GM12878 (cell line): ENCODE measurements at places on chromosomes 2 and 18. TPM values are rescaled to one million over a fixed set of nuclear protein-coding genes. Genes with fewer than 3 reads are reported as not detected.
A peak's percentile ranks its signal among the peaks of the same experiment; 100 is the strongest.

IGFBP2 gene
- total RNA-seq: 0.43 and 0.49 TPM in 2 replicates

SIX3 gene
- total RNA-seq: 0.21 and 0.26 TPM in 2 replicates

FSHR gene
- not detected in 2 replicates for total RNA-seq

TRIM43 gene
- not detected in 2 replicates for total RNA-seq

EN1 gene
- not detected in 2 replicates for total RNA-seq

CAPN14 gene
- 1.3 and 1.5 TPM in 2 replicates for total RNA-seq

SCYGR7 gene
- not detected in 2 replicates for total RNA-seq

DNA sequence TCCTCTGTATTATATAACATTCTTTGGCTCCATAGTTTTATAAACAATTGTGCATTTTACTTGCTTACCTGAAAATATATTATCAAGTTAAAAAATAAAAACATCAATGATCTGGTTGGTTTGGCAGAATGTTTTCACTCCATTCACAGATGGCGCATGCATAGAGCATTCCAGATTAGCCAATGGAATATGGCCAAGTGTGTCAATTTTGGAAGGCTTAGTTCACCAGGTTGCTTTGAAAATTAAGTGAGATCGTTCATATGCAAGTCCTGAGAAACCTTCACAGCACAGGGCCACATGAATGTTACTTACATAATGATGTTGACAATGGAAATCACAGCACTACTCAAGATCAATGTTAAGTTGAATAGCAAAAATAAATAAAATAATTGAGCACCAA is 335.7 kb downstream of the GRB14 start:
- no peaks in the 10 kb centered on the region for H3K36me3 ChIP-seq
- H3K4me3 ChIP-seq: no peak overlapping the region
- H3K4me1 ChIP-seq: no peaks in the 10 kb centered on the region
- H3K27me3 ChIP-seq: no peaks in the 10 kb centered on the region

DNA sequence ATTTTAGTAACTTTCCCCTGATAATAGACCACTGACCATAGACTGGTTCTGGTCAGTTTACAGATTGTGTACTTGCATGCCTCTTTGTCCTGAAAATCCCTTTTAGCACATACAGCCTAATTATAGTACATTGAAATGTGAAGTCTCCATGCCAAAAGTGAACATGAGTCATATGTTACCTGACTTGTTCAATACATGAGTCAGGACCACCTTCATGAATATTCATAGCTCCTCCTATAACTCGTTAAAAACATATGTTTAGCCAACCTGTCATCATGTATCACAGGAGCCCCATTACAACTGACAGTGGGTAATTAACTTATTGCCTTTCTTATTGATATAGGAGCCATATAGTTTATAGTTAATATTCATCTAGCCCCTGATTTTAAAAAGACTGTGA is 78.6 kb downstream of the SH3YL1 start:
- no peaks in the 10 kb centered on the region for H3K36me3 ChIP-seq
- no peak overlapping the region for H3K27ac ChIP-seq
- H3K4me1 ChIP-seq: no peaks in the 10 kb centered on the region
- H3K27me3 ChIP-seq: no peaks in the 10 kb centered on the region
- no peak overlapping the region for H3K4me3 ChIP-seq
- no peak for DNase-seq

- H3K27ac ChIP-seq: peak overlapping the region; percentile 61
- peaks cover 42% of the 10 kb centered on the region for H3K4me1 ChIP-seq
- no peaks in the 10 kb centered on the region for H3K36me3 ChIP-seq
- H3K27me3 ChIP-seq: no peaks in the 10 kb centered on the region
- H3K4me3 ChIP-seq: no peak overlapping the region
- DNase-seq: peak; percentile 68
Observed at GRCh38 chr2:37585982-37586621, 85.3 kb downstream of the CDC42EP3 start.

- H3K4me3 ChIP-seq: no peak overlapping the region
- H3K27ac ChIP-seq: no peak overlapping the region
- H3K4me1 ChIP-seq: no peaks in the 10 kb centered on the region
Observed at GRCh38 chr18:47317824-47318508, 66.5 kb upstream of the SKOR2 start.

GRCh38 chr2:188295067-188295685 is 3.5 kb downstream of the GULP1 start:
- H3K27ac ChIP-seq: no peak overlapping the region
- H3K36me3 ChIP-seq: no peaks in the 10 kb centered on the region
- no peaks in the 10 kb centered on the region for H3K4me1 ChIP-seq
- no peak overlapping the region for H3K4me3 ChIP-seq

DNA sequence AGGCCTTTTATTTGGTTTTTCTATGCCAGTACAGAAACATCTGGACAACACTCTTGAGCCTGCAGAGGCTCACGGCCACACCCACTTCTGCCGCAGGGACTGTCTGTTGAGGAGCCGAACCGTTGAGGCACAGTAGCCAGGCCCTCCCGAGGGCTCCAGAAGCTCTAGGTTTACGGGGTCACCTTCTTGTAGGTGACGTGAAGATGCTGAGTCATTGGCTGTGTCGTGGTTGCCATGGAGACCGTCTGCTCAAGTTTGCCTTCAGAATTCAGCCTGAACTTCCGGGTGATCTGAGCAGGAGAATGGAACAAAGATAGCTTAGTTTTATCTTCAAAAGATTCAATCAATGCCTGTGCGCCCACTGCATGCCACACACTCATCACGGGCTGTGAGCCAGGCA is 25.9 kb downstream of the BOK start:
- H3K36me3 ChIP-seq: peaks cover 7% of the 10 kb centered on the region
- no peak overlapping the region for H3K4me3 ChIP-seq
- H3K4me1 ChIP-seq: no peaks in the 10 kb centered on the region
- no peak overlapping the region for H3K27ac ChIP-seq

- H3K36me3 ChIP-seq: no peaks in the 10 kb centered on the region
- no peak overlapping the region for H3K4me3 ChIP-seq
- DNase-seq: no peak
- no peaks in the 10 kb centered on the region for H3K4me1 ChIP-seq
Observed at GRCh38 chr2:41985573-41986095, 62.2 kb upstream of the PKDCC start.

GRCh38 chr2:97717613-97717995 is 4.2 kb downstream of the ZAP70 start:
- no peak overlapping the region for H3K27ac ChIP-seq
- no peaks in the 10 kb centered on the region for H3K27me3 ChIP-seq
- H3K36me3 ChIP-seq: no peaks in the 10 kb centered on the region
- H3K4me1 ChIP-seq: peaks cover 12% of the 10 kb centered on the region; the same call in 1 of the 2 replicates
- H3K4me3 ChIP-seq: no peak overlapping the region

DNA sequence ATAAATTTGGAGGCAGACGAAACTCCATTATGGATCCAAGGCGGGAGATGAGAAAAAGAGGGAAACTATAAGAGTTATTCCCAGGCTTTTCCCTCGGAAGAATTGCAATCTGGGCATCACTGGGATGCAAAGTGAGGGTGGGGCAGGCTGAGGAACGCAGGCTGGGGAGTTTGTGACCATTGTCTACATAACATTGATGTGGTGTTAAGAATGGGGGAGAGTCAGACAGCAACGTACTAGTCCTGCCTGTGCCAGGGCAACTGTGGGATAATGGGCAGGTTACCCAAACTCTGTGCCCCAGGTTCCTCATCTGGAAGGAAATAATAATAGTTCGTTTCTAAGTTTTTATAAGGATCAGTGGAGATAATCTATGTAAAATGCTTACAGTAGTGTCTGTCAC is 84.4 kb upstream of the SIX2 start:
- DNase-seq: no peak
- no peak overlapping the region for H3K4me3 ChIP-seq
- H3K4me1 ChIP-seq: no peaks in the 10 kb centered on the region
- no peaks in the 10 kb centered on the region for H3K36me3 ChIP-seq
- no peaks in the 10 kb centered on the region; the same call in 1 of the 2 replicates for H3K27me3 ChIP-seq

- H3K4me3 ChIP-seq: no peak overlapping the region
- peaks cover 12% of the 10 kb centered on the region; the same call in 1 of the 2 replicates for H3K4me1 ChIP-seq
- DNase-seq: no peak
- H3K27me3 ChIP-seq: no peaks in the 10 kb centered on the region
- H3K27ac ChIP-seq: no peak overlapping the region
- no peaks in the 10 kb centered on the region for H3K36me3 ChIP-seq
Observed at GRCh38 chr2:201575971-201576370, 67.3 kb downstream of the TMEM237 start.

- no peak for DNase-seq
- no peaks in the 10 kb centered on the region for H3K27me3 ChIP-seq
- H3K36me3 ChIP-seq: no peaks in the 10 kb centered on the region
- H3K27ac ChIP-seq: no peak within 1 kb of the TSS
- H3K4me3 ChIP-seq: no peak within 1 kb of the TSS
- H3K4me1 ChIP-seq: no peaks in the 10 kb centered on the region
Observed at GRCh38 chr2:114442510-114442909, at the start of gene DPP10. DPP10 (plus strand) TSS chr2:114442641.

DNA sequence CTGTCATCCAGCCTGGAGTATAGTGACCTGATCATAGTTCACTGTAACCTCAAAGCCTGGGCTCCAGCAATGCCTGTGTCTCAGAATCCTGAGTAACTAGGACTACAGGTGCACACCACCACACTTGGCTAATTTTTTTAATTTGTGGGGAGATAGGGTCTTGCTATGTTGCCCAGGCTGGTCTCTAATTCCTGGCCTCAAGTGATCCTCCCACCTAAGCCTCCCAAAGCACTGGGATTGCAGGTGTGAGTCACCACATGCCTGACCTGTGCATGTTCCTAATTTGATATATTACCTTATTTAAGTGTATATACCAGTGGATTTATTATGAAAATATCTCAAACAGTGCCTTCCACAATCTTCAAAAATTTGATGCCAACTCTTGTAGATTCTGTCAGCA is 123.6 kb upstream of the XIRP2 start:
- H3K36me3 ChIP-seq: no peaks in the 10 kb centered on the region
- no peak overlapping the region for H3K27ac ChIP-seq
- no peaks in the 10 kb centered on the region for H3K27me3 ChIP-seq
- DNase-seq: no peak
- H3K4me1 ChIP-seq: no peaks in the 10 kb centered on the region
- H3K4me3 ChIP-seq: no peak overlapping the region

- DNase-seq: no peak
- no peaks in the 10 kb centered on the region; the same call in 1 of the 2 replicates for H3K36me3 ChIP-seq
- no peaks in the 10 kb centered on the region for H3K4me1 ChIP-seq
Observed at GRCh38 chr2:85763831-85764230, 10.0 kb downstream of the ATOH8 start.

DNA sequence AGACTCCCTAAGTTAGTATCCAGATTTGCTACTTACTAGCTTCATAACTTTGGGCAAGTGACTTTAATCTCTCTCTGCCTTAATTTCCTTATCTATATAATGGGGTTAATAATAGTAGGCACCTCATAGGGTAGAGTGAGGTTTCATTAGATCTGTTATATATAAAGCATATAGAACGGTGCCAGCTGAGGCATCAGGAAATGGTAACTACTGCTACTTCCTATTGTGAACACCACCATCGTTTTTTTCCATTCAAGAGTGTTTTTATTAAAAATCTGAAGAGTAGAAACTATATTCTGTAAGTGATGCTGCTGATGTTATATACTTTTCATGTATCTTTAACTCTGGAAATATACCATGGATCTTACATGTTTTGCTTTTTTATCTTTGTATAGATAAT is 44.3 kb downstream of the MALT1 start:
- H3K27ac ChIP-seq: peak overlapping the region; percentile 41; the same call in 1 of the 2 replicates
- no peaks in the 10 kb centered on the region for H3K27me3 ChIP-seq
- DNase-seq: no peak
- no peak overlapping the region for H3K4me3 ChIP-seq

- DNase-seq: no peak
- H3K4me1 ChIP-seq: peaks cover 34% of the 10 kb centered on the region
- H3K27ac ChIP-seq: peak overlapping the region; percentile 71; the same call in 1 of the 2 replicates
- no peaks in the 10 kb centered on the region for H3K27me3 ChIP-seq
- H3K4me3 ChIP-seq: no peak overlapping the region
Observed at GRCh38 chr2:179020156-179020750, 29.7 kb downstream of the CCDC141 start.

- no peak overlapping the region for H3K27ac ChIP-seq
- no peaks in the 10 kb centered on the region for H3K27me3 ChIP-seq
- DNase-seq: no peak
- no peak overlapping the region for H3K4me3 ChIP-seq
- no peaks in the 10 kb centered on the region for H3K36me3 ChIP-seq
Observed at GRCh38 chr18:21085579-21086166, 25.9 kb downstream of the ROCK1 start.

DNA sequence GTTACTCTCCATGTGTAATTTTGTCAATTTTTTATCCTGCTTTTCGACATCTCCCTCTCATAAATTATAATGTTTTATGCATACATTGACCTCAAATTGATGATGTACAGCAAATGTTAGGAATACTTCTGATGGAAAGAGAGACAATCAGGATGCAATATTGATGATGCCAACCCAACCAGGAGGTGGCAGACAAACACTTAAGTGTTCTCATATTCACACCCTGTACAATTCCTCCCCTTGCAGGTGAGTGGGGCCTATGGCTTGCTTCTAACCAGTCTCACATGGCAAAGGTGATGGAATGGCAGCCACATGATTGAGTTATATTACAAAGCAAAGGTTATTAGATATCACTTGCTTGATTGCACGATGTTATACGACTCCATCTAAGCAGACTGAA is 594.3 kb upstream of the REG3G start:
- DNase-seq: no peak
- no peak overlapping the region for H3K27ac ChIP-seq
- no peaks in the 10 kb centered on the region for H3K27me3 ChIP-seq
- no peaks in the 10 kb centered on the region for H3K36me3 ChIP-seq

DNA sequence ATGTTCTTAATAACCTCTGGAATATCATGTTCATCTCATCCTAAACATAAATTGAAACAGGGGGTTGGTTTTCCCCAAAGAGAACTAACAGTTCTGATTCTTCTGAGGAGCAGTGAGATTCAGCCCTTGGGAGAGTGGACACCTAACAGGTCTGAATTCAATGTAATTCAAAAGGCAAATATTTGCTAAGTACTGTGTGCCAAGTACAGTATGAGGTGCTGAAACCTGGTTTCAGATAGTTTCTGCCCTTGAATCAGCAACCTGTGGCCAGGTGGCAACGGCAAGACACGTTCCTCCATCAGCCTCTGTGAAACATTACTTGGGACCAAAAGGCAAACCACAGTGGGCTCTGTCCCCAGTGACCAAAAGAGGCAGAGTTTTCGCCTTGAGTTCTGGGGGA is 1.3 kb downstream of the LRRC30 start:
- no peaks in the 10 kb centered on the region for H3K27me3 ChIP-seq
- no peak for DNase-seq
- H3K27ac ChIP-seq: no peak overlapping the region

DNA sequence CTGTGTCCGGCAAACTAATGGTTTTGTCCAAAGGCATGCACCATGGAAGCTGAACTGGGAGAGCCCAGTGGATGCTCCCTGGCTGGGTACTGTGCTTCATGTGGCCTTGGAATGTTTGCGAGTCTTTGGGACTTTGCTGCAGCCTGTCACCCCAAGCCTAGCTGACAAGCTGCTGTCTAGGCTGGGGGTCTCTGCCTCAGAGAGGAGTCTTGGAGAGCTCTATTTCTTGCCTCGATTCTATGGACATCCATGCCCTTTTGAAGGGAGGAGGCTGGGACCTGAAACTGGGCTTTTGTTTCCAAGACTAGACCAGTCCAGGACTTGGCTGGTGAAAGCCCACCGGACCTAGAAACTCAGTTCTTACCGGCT is 1.7 kb downstream of the MARS2 start:
- H3K27ac ChIP-seq: no peak overlapping the region
- H3K36me3 ChIP-seq: peaks cover 9% of the 10 kb centered on the region
- no peak for DNase-seq
- H3K4me3 ChIP-seq: peak overlapping the region; percentile 81
- H3K27me3 ChIP-seq: no peaks in the 10 kb centered on the region

- H3K27ac ChIP-seq: no peak overlapping the region
- DNase-seq: no peak
- no peaks in the 10 kb centered on the region for H3K36me3 ChIP-seq
- no peaks in the 10 kb centered on the region for H3K4me1 ChIP-seq
- H3K4me3 ChIP-seq: no peak overlapping the region
Observed at GRCh38 chr18:66280470-66280869, 323.4 kb downstream of the CDH19 start.

- H3K4me3 ChIP-seq: no peak overlapping the region
- H3K36me3 ChIP-seq: no peaks in the 10 kb centered on the region
- no peak overlapping the region for H3K27ac ChIP-seq
- no peak for DNase-seq
Observed at GRCh38 chr2:19871836-19872235, 29.9 kb downstream of the TTC32 start.
